ENCODE measurements at places on chromosomes 5 and 9.

GRCh38 chr9:33645706-33646105 is 121.7 kb downstream of the ANKRD18B start:
- no peak for DNase-seq

- no peak for DNase-seq
These were observed 41.9 kb downstream of the ABCA1 start for GRCh38 chr9:104885818-104886709.

DNA sequence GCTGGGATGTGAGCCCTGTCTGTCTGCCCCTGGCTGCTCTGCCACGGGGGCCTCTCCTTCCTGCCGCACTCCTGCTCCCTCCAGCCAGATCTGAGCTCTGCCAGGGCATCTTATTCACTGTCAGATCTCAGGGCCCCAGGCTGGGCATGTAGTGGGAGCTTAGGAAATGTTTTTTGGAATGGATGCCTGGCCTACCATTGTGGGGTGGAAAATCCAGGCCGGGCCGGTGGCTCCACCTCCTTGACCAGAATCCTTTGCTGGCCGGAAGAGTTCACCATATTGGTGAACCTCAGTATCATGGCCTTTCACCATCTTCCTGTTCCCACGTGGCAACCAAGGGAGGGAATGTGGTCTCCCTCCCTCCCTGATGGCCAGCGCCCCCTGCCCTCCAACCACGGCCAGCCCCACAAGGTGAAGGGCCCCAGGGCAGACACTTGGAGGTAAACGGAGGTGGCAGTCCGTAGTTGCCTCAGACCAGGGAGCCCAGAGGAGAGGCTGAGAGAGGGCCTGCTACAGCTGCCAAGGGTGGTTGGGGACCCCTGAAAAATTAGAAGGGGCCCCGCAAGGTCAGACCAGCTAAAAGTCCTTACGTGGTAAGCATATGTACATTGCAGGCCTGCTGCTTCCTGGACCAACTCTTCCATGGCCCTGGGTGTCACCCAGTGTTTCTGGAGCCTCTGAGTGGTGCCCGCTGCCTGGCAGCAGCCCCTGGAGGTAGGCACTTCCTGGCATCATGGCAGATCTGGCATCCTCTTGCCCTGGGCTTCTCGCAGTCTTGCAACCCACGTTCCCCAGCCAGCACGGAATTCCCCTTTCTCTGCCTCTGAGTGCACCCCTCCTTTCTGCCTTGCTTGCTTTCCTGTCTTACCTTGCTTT is 153.3 kb downstream of the RGS3 start:
- DNase-seq = no peak

DNA sequence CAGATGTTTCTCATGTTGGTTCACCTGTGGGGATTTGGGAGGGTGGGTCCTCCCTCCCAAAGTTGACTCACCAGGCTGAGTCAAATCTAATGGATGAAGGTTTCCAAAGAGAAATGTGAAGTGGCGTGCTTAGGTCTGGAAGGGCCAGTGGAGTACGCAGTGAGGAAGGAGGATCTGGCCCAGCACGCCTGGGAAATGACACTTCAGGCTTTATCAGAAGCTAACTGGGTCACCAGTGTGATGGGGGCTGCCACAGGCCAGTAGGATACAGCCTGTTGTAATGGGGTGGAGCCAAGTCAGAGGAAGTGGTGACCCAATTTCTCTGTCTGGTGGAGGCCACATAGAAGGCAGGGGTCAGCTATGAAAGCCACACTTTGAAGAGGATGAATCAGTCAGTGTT is 18.0 kb downstream of the POLR1E start:
- no peak for DNase-seq

GRCh38 chr5:151259931-151260330 is 6.9 kb downstream of the GM2A start:
- DNase-seq = no peak

- DNase-seq = no peak
These were observed 110.7 kb downstream of the TLE1 start for GRCh38 chr9:81578606-81579005.

GRCh38 chr5:38595132-38595745 is 38.8 kb upstream of the LIFR start:
- DNase-seq = no peak

- DNase-seq = no peak
These were observed 5.0 kb downstream of the EBF1 start for GRCh38 chr5:159094745-159095144.

- DNase-seq = no peak
These were observed 35.9 kb downstream of the FOXI1 start for GRCh38 chr5:170141636-170142035.

- DNase-seq = no peak
These were observed 16.3 kb downstream of the GALNT12 start for GRCh38 chr9:98823666-98824334.

- no peak for DNase-seq
These were observed 378.9 kb downstream of the RAB3C start for GRCh38 chr5:58961631-58962280.

DNA sequence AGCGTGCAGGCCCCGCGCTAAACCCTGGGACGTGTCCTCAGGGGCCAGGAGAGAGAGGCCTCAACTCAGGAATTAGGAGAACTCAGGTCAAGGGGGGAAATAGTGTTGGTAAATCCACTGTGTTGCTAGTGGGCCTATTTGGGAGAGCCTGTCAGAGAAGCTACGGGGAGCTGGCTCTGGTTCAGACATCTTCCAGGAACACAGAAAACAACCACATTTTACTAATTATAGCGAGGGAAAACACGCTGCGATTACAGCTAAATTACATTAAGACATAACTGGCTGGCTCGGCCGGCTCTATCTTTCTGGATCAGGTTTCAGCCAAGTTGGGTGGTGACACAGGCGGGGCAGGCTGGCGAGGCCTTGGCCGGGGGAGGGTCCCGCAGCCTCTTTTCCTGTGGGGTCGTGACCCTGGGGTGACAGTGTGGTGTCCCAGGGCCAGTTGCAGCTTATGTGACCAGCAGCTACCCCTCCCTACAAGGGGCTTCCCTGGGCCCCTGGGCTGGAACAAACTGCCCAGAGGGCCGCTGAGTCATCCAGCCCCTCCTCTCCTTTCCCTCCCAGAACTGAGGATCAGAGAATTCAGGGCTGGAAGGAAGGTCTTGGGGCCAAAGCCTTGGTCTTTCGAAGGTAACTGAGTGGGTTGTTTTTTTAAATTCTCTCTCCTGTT is 75.1 kb downstream of the FGF18 start:
- DNase-seq = no peak

GRCh38 chr9:72044095-72044494 is 16.3 kb downstream of the C9orf57 start:
- no peak for DNase-seq

DNA sequence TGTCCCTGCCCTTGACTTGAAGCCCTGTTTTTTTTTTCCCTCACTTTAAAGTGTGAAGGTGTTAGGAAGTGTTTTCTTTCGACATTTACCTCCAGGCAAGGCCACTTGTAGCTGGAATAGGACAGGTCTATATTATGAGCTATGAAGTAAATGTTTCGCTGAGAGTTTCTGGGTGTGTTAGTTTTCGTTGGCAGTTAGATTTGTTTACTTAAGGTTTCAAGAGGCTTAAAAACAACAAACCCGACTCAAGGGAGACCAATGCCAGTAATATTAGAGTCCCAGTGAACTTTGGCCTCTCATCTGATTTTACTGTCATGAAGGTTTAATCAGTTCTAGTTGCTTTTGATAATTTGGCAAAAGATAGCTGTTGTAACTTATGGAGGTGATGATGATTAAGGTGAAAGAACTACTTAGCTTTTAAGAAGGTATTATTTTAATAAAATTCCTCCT is 25.2 kb downstream of the OCLN start:
- DNase-seq = no peak

DNA sequence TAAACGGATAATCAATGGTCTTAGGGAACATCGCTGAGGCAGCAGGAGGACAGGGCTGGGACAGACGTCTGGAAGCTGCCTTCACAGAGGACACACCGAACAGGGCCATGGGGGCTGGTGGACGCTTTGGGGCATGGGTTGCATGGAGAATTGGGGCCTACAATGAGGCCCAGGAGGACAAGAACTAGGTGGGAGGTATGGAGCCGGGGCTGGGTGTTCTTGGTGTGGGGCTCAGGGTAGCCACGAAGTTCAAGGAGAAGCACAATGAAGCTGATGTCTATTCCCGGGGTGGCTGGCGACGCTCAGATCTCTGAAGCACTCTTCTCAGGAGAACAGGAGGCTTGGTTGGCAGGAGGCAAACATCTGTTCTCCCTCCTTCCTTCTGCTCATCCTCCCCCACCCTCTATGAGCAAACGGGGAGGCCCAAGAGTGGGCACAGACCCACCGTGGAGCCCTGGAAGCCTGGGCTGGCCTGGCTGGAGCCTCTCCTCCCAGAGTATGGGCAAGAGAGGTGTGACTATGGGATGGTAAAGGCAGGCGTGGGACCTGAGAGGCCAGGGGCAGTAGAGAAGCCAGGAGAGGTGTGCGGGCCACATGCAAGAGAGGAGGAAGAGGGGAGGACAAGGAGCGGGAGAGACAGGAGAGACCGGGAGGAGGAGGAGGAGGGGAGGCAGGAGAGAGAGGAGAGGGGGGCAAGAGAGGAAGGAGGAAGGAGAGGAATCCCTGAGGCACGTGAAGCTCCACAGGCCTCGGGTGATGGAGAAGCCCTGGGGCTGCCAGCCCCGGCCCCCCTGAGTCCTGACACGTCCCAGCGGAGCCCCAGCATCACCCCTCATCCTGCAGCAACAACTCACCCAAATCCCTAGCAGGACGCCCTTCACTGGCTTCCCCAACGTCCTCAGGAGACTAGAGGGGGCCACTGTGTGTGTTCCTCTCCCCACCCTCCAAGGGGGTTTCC is 159.1 kb downstream of the OLFM1 start:
- no peak for DNase-seq

- DNase-seq = no peak
These were observed 9.4 kb downstream of the CD180 start for GRCh38 chr5:67187006-67187715.

DNA sequence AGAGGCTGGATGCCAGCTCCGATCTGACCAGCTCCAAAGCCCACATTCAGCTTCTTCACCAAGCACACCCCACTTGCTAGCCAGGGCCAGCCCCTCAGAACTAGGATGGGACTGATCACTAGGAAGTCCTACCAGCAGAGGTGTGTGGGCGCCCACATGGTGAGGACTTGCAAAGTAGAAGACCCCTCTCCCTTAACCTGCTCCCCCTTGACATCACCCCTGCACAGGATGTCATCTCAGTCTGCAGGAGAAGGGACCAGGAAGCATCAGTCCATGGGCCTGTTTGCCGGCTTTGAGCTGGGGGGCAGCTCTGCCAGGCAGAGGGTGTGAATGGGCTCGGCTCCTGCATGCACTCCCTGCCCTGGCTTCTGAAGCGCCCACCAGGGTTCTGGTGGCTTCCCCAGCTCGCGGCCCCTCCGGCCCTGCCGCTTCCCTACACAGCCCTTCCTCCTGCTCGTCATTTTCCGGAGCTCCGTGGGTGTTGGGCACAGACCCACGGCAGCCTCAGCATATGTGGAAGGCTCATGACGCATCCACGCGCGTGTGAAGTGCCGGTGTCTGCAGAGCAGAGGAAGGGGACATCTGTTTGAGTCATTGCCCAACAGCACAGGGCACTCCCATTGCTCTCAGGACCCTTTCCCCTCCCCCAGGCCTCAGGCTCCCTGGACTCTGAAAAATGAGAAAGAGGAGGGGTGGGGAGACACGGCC is 3.7 kb upstream of the FAM78A start:
- DNase-seq = no peak

- no peak for DNase-seq
These were observed 32.2 kb downstream of the SLC6A18 start for GRCh38 chr5:1257363-1257762.

DNA sequence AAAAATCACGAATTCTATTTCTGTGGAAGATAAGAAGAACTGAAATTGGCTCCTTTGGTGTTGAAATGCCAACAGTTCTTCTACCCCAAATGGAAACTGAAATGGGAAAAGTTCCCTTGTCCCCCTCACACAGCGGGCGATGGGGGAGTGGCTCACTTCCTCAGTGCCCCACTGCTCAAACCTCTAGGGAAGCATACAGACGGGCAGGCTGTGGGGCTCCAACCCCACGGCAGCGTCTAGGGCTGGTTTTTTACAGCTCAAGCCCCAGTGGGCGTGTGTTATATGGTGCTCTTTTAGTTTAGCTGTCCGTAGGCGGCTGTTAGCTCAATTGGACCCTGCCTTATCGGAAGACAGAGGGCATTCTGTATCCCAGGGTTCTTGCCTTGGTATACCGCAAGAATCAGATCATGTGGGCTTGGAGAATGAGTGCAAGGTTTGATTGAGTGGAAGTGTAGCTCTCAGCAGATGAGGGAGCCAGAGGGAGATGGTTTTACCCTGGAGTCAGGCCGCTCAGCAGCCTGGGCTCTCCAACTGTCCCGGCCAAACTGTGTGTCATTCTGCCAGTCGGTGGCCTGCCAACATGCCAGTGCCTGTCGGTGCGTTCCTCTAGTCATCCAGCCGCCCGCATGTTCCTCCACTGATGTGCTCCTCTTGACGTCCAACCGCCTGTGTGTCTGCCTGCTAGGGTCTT is 166.3 kb upstream of the ZNF608 start:
- DNase-seq = no peak

- DNase-seq = no peak
These were observed 190.3 kb downstream of the TMEM167A start for GRCh38 chr5:82886911-82887310.

DNA sequence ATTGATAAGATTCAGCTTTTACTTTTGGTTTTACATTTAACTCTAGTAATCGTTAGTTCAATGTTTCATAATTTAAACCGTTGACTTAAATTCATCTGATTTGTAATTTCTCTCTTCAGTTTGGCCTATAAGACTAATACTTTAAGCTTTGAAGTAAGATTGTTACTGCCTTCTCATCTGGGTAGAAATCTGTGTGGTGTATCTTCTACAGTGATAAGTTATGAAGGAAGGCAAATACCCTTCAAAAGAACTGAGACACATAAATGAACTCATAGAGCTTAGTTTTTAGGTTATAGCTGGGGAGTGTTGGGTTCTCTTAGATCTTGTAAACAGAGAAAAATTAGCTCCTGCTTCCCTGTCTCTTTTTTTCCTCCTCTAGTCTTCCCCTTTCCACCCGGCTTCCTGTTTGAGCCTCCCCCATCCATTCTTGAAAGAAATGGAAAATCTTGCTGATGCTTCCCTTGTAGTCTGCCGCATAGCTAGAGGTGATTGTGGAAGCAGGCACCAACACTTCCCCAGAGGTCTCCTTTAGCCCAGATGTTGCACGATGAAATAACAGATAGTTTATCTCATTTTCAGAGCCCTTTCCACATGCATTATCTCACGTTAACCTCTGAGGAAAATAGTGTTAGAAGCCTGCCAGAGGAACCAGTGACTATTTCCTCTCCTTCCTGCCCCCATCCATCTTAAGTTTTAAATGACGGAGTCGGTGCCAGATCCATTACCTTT is 2.0 kb upstream of the F2RL2 start:
- DNase-seq = no peak

DNA sequence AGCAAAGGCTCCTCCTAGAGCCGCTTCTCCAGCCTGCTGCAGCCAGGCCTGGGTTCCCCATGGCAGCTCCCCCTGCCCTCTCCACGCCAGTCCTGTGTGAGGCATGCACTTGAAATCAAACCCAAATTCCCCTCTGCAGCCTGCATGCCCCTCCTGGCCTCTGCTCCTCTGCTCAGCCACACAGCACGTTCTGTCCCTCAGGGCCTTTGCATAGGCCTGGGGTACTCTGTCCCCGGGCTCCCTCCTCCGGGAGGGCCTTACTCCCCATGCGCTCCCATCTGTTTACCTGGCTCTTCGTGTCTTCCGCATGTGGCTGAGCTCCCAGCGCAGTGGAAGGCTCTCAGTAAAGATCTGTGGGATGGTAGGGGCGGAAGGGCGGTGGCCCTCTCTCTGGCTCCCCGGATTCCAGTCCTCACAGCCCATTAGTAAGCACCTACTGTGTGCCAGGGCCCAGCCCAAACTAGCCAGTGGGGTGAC is 203.5 kb upstream of the IER5L start:
- no peak for DNase-seq

All from left lobe of liver (tissue), 2 donors.